Pons (tissue), 1 donor: ENCODE measurements at places on chromosomes 3 and 15.

DNA sequence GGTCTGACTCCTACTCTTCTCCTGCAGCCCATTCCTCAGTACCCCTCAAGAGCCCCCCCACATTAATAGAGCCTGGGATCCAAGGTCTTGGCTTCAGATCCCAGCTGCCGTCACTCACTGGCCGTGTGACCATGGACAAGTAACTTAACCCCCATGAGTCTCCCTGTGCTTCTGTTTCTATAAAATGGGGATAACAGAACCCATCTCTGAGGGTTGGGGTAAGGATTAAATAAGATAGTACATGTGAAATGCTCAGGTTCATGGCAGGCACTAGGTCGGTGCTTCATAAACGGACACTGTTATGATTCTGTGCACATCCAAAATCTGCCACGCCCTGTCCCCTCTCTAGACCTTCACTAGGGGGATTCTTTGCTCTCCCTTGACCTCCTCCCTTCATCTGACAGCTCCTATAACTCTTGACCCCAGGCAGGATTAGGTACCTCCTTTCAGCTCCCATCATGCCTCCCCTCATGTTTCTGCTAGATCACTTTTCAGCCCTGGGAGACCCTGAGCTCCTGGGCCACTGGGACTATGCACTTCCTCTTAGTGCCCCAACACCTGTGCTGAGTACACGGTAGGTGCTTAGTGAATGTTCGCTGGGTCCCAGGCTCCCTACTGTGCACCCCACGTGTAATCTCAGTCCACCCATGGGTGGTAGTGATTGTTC lies 1.5 kb downstream of the CAND2 start:
- DNase-seq: no peak

DNA sequence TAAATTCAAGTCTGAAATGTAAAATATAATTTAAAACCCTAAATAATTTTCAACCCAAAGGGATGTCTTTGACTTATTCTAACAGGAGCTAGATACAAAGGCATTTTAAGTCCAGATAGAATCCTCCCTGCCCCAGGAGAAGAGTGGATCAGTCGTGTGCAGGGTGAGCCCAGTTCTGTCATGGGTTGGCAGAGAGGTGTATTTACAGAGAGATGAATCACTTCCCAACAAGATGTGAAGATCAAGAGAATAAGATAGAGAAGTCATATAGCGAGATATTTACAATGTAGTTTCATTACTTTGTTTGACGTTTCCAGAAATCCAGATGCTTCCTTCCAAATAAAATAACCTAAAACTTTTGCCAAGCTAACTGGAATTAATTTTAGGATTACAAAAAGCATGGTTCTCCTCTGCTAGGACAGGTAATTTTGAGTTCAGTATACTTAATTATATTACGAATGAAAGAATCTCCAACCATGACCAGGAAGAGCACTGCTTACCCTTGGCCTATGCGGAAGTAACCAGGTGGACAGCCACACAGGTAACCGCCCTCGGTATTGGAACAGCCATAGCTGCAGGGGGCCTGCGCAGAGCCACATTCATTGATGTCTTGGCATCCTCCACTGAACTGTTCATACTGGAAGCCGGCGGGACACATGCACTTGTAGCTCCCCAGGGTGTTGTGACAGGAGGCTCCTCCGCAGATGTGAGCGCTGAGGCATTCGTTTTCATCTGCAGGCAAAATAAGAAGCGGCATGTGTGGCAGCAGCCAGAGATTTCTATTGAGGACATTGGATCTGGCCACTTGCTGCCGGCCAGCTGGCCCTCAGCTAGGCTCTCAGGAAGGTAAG lies 84.0 kb downstream of the DUT start:
- DNase-seq: no peak

DNA sequence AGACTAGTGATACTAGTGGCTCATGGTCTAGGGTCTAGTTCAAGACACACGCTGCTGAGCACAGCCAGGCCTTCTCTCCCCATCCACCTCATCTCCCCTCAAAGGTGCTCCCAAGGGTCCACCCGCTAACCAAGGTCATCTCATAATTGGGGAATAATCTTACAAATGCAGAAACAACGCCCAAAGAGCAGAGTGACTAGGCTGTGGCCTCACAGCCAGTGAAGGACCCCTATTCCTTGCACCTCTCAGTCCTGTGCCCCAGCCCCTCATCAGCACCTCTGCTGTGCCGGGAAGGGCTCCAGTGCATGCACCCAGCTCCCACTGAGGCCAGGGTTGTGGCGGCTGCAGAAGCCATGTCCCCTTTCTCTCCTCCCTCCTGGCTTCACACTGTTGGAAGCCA lies 286.9 kb downstream of the UACA start:
- no peak for DNase-seq

- DNase-seq: peak; percentile 31
Measured at GRCh38 chr3:194930377-194931204, 244.9 kb downstream of the FAM43A start.
